ENCODE measurements at places on chromosomes 1 and 21.

- DNase-seq, result no peak
These were observed 19.0 kb downstream of the SLC37A1 start for GRCh38 chr21:42532466-42533181.

DNA sequence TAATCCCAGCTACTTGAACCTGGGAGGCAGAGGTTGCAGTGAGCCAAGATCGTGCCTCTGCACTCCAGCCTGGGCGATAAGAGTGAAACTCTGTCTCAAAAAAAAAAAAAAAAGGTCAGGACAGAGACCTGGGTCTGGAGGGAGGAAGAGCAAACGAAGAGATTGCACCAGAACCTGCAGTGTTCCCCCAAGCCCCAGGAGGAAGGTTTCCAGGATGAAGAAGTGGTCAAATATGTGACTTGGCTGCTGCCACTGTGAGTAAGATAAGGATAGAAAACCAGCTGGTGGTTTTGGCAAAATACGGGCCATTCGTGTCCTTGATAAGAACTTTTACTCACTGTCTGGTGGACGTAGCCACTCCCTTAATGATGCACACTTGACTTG, 42.2 kb downstream of the CLDN14 start:
- no peak for DNase-seq

- DNase-seq, result no peak
These were observed 1.3 kb upstream of the ATP6V1G3 start for GRCh38 chr1:198541737-198542136.

GRCh38 chr1:65150108-65150463, 2.1 kb downstream of the AK4 start:
- no peak for DNase-seq

DNA sequence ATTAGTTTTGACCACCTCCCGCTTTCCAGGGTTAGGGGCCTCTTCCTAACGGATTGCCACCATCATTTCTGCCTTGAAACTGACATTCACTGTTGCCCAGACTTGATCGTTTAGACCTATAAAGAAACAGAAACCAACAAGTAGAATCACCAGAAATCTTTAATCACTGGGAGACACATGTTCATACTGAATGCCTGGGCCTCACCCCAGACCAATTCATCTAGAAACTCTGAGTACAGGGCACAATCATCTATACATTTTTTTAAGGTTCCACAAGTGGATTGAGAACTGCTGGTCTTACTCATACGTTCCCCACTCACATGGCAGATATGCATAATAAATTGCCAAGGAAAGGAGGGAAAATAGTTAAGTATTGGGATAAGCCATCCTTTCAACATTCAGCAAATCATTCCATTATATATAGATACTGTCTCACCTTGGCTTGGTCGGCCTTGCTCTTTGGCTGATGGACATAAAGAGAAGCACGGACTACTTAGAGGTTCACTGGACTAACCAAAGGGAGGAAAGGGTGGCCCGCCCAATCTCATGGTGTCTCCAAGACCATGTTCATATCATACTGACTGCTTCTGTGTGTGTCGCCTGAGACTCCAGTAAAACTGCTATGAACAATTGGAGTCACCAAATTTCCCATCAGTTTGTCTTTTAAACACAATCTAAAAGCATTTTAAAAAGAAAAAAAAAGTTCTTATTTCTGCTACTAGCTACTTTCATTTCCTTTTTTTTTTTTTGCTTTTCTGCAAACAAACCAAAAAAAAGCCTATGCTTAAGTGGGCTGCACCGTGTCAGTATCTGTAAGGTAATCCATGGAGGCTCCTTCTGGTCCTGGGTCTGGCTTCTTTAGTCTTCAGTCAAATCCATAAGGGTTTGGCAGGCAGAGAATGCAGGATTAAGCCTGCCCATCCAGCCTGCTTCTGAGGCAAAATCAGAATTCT, 9.4 kb upstream of the TARBP1 start:
- no peak for DNase-seq

GRCh38 chr1:64765826-64766225, 21.0 kb downstream of the RAVER2 start:
- no peak for DNase-seq

DNA sequence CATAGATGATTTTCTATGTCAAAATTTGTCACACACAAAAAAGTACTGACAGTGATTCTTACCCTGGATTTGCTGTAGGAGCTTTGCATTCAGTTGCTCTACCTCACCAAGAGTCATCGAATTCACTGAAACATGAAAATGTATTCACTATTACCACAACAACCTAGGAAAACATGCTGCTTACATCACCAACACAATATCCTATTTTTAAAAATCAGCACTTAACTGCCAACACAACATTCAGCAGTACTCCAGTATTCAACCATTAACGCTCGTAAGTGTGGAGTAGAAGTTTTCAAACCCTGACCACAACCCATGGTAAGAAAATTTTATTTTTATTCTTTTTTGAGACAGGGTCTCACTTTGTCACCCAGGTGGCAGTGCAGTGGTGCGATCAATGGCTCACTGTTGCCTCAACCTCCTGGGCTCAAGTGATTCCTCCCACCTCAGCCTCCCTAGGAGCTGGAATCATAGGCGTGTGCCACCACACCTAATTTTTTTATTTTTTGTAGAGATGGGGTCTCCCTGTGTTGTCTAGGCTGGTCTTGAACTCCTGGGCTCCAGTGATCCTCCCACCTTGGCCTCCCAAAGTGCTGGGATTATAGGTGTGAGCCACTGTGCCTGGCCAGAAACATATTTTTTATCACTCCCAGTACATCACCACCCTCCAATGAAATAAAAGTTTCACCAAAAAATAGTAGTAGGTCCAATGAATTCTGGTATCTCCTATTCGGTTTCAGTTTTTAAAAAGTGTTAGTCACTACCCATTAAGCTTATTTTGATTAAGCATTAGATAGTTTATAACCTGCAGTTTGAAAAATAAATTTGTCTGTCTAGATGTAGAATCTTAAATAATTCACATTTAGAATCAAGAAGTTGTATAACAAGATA, 23.8 kb downstream of the C21orf91 start:
- DNase-seq, result no peak

GRCh38 chr1:26719205-26719604, 23.4 kb downstream of the ARID1A start:
- DNase-seq, result no peak

- DNase-seq, result no peak
These were observed 29.1 kb downstream of the PLPP3 start for GRCh38 chr1:56550138-56550858.

- no peak for DNase-seq
These were observed 71.0 kb upstream of the CSF3R start for GRCh38 chr1:36553591-36554322.

DNA sequence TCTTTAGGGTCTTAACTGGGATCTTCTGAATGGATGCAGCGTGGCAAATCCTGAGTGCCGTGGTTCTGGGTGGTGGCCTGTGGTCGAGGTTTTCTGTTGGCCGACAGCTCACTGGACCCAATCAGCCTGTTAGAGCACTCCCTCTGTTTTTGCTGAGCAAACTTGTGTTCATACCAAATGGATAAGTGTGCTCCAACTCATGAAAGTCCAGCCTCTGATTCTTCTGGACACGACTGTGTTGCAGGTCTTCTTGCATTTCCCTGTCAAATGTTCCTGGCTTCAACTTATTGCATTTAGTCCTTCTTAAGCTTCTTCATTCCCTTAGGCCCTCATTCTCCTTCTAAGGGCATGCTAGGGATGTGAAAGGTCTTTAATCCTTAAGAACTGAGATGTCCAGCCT, 63.7 kb downstream of the AJAP1 start:
- DNase-seq, result no peak
